Thyroid gland (tissue), 4 donors: ENCODE measurements at places on chromosomes 5 and 9. TPM values are rescaled to one million over a fixed set of nuclear protein-coding genes. Genes with fewer than 3 reads are reported as not detected.

DNA sequence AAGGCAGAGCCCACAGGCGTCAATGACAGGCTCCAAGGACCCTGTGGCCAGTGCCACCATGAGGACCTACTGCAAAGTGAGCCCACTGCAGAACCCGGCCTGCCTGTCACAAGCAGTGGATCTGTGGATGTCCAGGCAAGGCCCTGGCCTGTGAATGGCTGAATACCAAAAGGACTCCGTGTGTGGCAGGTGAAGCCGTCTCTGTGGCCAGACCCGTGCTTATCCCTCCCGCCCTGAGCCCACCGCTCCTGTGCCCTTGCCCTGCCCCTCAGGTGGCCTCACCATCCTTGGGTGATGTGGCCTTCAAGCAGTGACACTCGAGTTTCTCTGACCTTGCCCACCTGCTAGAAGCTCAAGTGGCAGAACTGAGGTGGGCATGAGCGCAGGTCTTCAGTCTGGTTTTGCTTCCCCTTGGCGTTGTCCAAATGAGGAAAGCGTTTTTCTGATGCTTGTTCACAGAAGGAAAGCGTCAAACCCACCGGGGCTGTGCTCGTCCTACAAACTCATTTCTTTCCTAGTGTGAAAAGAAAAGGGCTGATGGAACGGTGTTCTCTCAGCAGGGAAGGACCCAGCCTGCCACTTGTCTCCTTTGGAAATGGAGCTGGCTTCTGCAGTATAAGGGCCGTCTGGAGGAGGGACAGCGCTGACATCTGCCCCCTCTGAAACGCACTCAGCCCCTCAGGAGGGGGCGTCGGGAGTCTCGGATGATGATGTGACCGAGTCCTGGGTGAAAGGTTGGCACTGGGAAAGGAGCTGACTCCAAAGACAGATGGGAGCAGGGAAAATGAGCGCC, 377.7 kb upstream of the IRX4 start:
- DNase-seq = no peak

- DNase-seq = no peak
These were observed 1354.4 kb upstream of the C9orf72 start for GRCh38 chr9:28927691-28928090.

GRCh38 chr5:16600946-16601345, 15.9 kb downstream of the RETREG1 start:
- DNase-seq = no peak

- DNase-seq = no peak
These were observed 102.2 kb upstream of the DAB2 start for GRCh38 chr5:39526914-39527477.

DNA sequence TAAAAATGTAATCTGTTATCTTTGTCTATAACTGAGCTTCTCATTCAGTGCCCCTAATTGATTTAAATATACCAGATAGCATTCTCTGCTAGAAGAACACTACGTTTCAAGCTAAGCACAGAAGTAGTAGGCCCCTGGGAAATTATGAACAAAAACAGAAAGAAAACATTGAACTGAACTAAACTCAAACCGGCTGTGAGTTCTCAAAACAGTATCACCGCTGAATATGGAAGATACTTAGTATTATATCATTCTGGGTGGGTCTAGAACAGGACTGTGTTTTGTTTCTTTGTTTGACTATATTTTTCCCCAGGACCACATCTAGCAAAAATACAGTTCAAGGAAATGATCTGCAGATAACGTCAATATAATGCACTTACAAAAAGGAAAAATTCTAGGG, 95.1 kb upstream of the HMHB1 start:
- DNase-seq = no peak

DNA sequence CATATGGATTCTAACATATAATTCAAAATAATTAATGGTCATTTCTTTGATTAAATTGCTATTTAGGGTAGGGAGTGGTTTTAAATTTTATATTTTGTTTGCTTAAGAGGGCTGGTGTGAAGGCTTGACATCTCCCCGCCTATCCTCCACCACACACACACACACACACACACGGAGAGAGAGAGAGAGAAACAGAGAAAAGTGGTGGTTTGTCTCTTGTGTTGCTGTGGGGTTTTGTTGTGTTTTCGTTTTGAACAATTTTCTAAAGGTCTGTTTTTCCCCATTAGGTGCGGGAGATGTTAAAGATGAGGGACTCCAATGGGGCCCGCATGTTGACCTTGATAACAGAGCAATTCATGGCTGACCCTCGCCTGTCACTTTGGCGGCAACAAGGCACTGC, 161.9 kb downstream of the ZSWIM6 start:
- DNase-seq = no peak

GRCh38 chr9:36831381-36832161, 202.5 kb downstream of the PAX5 start:
- DNase-seq = no peak

GRCh38 chr9:37675661-37676060, 24.9 kb downstream of the FRMPD1 start:
- DNase-seq = no peak

DNA sequence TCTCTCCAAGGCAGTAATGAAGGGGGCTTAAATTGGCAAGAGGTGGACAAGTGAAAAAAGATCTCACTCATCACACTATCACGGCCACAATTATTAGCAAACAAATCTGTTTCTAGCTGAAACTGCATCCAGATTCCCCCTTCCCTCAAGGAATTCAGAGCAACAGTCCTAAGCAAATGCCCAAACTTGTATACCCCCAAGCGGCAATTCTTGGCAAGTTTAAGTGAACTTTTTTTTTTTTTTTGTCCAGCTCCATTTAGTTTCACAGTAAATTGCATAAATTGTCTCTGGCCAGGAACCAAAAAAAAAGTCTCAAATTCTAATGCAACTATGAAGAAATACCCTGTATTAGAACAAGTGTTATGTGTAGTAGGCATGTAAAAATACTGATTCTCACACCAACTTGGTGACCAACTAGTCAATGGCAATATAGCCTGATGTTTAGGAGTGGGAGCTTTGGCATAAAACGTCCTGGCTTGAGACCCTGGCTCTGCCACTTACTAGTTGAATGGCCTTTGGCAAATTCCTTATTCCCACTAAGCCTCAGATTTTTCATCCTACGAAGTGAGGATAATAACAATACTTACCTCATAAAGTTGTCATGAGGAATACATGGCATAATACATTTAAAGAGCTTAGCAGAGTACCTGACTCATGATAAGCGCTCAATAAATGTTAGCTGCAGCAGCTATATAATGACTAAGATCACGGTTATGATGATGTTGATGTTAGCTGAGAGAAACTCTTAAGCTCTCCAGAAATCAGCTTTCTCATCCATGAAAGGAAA, 193.2 kb downstream of the ADAMTSL1 start:
- no peak for DNase-seq

DNA sequence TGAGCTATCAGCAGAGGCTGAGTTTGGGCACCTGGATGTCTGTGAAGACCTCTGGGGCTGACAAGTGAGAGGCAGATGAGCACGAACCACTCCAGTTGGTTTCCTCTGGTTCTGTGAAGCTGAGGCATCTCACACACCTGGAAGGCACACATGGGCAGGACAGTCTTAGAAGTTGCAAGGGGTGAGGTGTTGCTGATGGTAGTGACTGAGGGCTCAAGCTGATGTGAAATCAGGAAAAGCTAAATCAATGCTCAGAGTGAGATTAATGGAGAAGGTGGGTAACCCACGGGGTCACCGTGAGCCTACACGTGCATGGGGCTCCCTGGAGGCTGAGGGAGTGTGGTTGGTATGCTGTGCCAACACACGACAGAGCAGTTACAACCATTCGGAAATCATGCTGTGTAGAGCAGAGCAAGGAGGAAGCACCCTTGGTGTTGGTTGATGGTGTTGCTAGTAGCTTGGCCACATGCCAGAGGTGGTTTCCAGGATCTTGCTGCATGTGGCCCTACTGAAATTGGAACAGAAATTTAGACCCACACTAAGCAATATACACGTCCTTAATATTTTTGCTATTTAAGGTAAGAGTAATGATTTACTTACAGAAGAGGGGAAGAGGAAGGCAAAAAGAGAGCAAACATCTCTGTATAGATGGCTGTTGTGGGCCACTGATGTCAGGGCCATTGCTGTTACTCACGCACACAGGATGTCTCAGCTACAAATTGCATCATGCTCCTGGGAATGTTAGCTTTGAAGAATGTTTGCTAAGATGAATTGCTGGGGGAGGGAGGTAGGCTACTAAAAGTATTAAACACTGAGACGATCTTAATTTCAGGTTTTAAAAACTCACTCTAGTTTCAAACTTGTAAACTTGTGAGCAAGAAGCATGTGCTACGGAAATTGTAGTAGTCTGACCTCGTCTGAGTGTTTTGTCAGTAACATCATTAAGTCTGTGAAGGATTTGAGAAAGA, 170.5 kb downstream of the ARHGEF28 start:
- peak; percentile 29 for DNase-seq

- DNase-seq = no peak
These were observed 40.8 kb downstream of the FCHO2 start for GRCh38 chr5:72996632-72997031.

DNA sequence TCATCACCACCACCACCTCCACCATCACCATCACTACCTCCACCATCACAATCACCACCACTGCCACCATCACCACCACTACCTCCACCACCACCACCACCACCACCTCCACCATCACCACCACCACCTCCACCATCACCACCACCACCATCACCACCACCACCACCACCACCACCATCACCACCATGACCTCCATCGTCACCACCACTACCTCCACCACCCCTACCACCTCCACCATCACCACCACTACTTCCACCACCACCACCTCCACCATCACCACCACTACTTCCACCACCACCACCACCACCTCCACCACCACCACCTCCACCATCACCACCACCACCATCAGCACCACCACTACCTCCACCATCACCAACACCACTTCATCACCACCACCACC, 23.5 kb upstream of the ADCY2 start:
- DNase-seq = no peak

DNA sequence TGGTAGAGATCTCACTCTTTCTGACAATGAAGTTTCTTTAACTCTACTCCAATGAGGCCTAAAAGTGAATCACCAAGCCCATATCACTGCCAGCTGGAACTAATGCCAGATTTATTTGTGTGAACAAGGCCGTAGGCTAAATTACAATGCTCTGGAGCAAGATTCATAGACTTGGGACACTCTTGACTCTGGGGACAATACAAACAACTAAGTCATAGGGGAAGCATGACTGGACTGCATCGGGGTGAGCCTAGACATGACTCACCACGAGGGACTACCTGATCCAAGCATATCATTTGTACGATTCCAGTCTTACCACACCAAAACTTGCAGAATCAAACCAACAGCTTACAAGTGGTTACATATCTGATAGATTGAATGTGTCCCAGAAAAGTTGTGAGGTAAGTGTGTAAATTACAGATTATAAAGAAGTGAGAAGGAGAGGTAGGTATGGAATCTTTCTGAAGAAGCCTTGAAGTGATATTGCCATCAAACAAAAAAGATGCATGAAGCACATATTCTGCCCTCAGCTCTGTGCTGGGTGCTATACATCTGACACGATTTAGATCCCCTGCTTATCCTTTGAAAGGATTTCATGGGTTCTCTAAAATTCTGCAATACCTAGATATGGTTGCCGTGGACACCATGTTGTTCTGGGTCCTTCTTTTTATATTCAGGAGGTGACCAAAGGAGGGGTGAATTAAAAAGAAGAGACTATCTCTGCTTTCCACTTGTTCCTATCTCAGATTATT, 199.3 kb upstream of the PDE4D start:
- DNase-seq = no peak

DNA sequence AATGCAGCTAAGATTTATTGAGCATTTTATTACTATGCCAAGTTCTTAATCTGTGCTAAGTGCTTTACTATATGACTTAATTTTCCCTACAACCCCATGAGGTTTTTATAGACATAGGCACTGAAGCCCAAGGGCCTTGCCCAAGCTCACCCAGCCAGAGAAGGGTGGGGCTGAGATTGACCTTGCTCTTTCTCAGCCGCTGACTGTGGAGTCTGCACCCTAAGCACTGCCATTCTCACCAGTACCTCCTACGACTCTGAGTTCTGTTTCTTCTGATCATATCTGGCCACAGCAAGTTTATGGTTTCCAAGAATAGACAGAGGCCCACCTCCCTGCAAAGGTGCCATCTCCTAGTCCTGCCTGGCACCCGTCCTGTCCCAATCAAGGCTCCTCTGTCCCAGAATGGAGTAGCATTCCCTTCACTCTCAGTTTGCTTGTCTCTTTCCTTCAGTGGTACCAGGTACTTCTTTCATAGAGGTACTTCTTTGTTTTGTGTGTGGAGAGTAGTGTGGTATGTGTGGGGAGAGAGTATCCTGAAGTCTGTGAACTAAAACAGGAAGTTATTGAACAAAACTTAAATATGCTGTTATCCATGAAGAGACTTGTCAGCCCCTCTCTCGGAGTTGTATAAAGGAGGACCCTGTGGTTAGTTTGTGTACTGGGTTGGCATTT, 42.6 kb downstream of the CSF1R start:
- DNase-seq = no peak

- DNase-seq = no peak
These were observed 532.2 kb upstream of the SGCD start for GRCh38 chr5:155794795-155795194.

DNA sequence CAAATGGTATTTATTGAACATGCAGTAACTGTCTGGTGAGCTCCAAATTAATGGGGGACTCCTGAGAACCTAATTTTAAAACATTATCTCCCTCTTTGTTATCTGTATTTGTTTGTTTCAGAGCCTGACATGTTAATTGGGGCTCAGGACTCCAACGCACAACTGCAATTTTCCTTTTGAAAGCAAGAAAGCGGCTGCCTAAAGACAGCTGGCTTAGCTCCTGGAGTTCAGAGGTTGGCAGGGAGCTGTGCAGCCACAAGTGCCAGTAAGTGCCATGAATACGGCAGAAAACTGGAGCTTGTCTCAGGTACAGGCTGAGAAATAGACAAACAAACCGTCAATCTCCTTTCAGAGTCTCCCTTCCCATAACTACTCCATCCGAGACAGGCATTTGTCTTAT, 80.9 kb downstream of the PPP2R2B start:
- no peak for DNase-seq

DNA sequence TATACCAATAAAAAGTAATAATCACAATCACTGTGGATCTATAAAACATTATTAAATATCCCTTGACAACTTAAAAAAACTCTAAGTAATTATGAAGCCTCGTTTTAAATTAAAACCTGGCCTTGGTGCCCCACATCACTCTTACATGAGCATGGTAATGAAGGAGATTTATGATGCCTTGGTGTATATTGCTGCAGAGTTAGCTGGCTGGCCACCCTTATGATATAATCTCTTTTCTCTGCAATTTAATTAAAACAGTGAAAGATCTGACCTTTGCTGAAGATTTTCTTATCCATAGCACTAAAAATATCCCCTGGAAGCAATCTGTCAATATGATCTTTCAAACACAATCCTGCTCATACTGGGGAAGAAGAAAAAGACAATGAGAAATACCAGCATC, 48.8 kb upstream of the PCSK1 start:
- DNase-seq = no peak

BTNL8 gene
- total RNA-seq = 4.2 TPM

IFNA13 gene
- total RNA-seq = not detected

DYNC2I2 gene
- total RNA-seq = 165 TPM

IL33 gene
- 22.2 TPM for total RNA-seq

ARL14EPL gene
- total RNA-seq = not detected

CKMT2 gene
- 1.7 TPM for total RNA-seq
